AG08396 (cell line): ENCODE measurements at places on chromosomes 3 and 15.

- no peak for DNase-seq
Observed at GRCh38 chr15:50552238-50552637, 5.8 kb upstream of the USP50 start.

DNA sequence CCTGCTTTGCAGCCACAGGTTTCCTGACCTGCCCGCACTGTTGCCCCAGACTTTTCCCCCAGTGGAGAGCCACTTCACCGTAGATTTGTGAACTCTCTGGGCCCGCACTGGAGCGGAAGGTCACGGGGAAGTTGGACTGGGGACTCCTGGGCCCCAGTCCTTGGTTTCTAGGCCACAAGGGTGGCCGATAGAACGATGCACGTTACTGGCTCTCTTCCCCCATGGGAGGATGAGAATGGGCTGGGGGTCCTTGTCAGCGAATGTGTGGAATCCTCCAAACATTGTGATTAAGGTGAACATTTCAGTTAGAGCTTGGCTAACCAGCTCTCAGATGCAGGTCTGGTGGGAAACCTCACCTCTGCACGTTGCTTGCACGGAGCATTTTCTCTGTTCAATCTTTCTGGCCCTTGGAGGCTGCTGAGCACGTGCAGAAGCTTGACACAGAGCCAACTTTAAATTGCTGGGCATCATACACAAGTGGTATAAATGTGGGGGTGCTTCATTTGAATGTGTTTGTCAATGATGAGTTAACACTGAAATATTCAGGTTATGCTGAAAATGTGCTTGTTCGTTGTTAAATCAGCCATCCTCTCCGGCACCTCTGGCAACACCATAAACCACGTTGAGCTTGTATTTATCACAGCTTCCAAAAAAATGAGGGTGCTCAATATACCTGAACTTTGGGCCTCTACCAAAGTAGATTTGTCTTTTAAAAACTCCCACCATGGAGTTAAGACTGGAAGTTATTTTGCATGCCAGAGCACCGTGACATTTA, 976 bp downstream of the DIS3L start:
- peak; percentile 75 for DNase-seq

DNA sequence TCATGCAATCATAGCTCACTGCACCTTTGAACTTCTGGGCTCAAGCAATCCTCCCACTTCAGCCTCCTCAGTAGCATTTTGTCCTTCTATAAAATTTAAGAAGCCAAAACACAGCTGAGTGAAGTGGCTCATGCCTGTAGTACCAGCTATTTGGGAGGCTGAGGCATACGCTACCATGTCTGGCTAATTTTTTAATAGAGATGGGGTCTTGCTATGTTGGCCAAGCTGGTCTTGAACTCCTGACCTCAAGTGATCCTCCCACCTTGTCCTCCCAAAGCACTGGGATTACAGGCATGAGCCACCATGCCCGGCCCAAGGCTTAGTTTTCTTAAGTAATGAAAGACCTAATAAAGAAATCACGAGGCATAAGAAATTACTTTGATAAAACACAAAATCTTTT, 14.7 kb upstream of the FNDC3B start:
- no peak for DNase-seq

DNA sequence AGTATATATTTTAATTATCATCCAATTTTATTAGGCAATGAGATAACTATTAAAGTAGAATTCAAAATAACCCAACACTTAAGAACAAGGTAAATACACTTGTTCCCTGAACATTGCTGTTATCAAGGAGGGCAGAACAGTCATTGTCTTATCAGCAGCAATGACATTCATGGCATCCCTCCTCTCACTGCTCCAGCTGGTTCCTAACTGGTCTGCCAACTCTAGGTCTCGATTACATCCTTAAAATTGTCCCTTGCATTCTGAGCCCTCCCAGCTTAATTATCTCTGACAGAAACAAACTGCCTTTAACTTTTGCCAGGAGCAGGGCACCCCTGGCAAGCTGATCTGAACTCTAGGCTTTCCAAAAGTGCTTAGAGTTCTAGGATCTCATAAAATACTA, 14.0 kb upstream of the DYNC1LI1 start:
- no peak for DNase-seq

DNA sequence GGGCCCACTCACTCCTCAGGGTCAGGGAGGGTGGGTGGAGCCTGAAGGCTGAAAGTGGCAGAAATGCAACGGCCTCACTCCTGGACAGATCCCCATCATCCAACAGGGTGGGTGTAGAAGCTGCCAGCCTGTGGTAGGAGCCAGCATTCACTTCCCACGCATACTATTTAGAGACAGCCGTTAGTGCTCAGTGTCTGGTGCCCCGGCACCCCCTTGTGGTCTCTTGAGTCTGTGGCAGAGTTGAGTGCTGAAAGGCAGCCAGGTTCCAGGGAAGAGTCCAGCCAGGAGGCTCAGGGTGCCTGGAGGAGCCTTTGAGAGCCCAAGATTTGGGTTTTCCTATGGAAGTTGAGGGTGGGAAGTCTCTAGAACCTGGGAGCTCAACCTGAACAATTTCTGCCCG, 2.1 kb upstream of the GNAT1 start:
- DNase-seq = peak; percentile 93

DNA sequence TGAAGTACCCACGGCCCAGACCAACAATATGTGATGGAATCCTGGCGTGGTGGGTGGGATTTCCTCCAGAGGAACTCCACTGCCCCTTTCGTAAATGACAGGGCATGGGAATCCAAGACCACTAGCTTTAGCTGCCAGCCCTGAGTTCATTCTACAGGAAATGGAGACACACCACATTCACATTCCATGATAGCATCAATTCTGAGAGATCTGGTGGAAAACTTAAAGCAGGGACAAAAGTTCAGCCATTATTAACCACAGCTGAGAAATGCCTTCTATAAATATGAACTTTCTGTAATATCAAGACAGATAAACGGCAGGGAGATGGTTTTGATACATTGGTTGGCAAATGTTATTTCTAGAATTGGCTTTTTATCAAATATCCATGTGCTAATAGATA, 98.2 kb downstream of the FBN1 start:
- no peak for DNase-seq

DNA sequence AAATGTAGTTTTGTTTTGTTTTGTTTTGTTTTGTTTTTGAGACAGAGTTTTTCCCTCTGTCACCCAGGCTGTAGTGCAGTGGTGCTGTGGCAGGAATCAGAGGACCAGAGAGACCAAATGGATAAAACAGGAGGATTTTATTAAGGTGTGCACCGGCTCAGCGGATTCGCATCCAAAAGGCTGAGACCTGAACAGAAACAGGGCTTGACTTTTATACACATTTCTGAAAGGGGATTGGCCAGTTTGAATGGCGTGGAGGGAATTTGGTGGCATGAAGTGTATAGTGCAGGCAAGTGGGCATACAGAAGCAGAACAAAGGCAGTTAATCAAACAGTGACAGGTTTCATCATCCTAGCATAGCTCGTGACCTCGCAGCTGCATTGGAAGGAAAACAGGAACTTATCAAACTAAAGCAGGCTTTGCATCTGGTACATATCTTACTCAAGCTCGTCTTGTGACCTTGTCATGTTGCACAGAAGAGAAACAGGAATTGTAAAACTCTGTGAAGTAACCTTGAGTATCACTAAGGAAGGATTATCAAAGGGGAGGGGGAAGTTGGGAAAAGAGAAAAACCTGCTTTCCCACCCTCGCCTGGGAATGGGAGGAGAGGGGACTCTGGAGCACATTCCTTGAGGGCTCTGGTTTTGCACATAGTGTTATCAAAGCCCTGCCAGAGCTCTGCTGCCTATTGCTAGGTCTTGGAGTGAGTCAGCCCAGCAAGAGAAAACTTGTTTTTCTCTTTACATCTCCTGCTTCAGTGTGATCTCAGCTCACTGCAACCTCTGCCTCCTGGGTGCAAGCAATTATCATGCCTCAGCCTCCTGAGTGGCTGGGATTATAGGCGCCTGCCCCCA, 38.5 kb downstream of the C3orf62 start:
- DNase-seq = no peak

GRCh38 chr3:190534986-190535385, 21.1 kb downstream of the IL1RAP start:
- no peak for DNase-seq

DNA sequence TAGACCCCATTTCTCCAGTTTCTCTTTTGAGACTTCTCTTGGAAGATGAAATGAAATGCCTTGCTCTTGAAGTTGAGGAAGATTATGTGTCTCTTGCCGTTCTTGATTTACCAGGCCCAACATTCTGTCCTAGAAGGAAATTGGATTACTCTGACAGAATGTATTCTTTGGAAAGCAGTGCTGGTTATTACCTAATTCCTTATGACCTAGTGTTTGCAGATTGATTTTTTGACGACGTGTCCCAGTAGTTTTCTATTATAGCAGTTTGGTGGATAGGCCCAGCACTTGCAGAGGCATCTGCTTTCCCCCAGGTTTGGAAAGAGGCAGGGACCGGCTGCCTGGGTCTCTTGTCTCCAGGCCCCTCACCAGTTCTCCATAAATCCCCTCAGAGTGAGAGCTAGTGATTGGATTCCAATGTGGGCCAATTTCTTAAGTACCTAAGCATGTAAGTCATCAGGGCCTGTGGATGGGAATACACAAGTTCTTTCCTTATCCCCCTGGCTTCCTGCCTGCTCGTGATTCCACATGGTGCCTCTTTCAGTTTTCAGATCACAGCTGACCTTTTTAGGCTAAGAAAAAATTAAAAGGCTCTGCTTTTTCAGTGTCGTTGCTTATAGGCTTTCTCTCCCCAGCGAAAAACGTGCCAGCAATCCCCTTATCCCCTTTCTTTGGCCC, 50.2 kb downstream of the EPHB3 start:
- no peak for DNase-seq

GRCh38 chr3:31962801-31963205, 18.3 kb downstream of the OSBPL10 start:
- DNase-seq = no peak
